ENCODE measurements at places on chromosomes 5 and 9.
A peak's percentile ranks its signal among the peaks of the same experiment; 100 is the strongest.

- peak; percentile 59 for DNase-seq
Measured at GRCh38 chr9:76646249-76646648, 118.0 kb upstream of the PCA3 start.

DNA sequence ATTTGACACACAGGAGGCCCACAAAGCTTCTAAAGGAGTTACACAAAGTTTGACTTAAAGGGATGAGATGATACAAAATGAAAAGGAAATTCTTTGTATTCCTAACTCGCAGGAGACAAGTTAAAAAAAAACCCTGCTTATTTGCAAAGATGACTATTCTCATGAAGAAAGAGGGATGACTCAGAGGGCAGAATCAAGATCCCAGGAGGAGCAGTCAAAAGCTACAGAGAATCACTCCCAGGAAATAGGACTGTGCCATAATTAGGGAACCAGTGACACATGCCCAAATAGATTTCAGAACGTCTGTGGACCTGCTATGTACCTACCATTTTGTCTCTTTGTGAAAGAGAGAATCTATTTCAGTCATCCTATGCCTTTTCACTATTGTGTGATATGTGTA is 103.5 kb upstream of the ARRDC3 start:
- no peak for DNase-seq

DNA sequence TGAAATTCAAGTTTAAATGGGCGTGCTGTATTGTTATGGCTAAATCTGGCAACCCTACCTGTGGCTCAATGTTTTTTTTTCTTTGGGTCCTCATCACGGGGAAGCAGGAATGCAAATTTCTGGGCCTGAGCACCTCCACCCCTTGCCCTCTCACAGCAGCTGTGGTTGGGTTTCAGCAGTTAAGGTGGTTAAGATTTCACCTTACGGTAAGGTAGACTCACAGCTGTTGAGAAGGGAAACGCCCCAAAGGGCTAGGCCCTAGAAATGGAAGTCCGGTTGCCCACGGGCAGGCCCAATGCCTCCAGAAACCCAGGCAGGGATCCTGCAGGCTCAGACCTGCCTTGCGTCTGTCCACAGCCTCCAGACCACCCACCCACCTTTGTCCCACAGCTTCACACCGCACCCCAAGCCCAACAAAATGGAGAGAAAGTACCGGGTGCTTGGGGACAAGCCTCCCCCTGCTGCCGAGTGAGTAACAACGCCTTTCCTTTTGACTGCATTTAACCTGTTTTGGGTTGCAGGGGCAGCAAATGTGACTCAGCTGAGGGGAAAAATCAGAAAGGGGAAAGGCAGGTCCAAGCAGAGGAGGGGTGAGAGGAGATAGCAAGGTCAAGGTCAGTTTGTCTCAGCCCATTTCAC is 48.1 kb upstream of the TDRD7 start:
- no peak for DNase-seq

DNA sequence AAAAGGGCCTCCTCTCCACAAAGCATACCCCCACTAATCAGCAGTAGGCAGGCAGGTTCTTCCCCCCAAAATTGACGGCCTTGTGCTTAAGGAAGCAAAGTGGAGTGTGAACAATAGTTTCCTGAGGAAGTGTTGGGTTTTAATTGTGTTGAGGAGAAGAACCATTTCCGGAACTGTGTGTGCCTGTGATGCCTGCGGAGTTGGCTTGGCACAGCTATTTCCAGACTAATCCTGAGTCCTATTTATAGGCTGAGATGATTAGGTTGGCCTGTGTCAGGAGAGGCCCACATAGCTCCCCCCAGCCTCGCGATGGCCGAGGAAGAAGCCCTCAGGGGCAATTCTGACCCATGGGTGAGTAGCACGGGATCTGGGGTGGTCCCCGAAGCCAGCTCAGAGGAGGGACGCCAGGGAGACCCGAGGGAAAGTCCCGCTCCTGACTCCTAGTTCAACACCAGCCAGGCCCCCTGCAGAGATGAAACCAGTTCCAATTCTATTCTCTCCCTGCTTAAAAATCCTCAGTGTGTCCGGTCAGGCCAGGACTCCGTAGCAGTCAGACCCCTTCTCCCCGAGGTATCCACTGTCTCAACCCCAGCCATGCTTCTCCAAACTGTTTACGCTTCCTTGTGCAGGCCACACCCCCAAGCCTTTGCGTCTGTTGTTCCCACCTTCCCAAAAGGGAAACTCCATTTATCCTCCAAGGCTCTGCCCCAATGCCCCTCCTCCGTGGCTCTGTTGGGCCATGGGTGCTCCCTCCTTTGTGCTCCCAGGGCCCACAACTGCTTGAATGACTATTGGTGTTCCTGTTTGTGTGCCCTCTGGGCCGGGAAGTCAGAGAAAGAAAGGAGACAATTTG is 18.1 kb downstream of the GSN start:
- DNase-seq: peak; percentile 63

- no peak for DNase-seq
Measured at GRCh38 chr5:95649274-95649673, 2.7 kb downstream of the RFESD start.

DNA sequence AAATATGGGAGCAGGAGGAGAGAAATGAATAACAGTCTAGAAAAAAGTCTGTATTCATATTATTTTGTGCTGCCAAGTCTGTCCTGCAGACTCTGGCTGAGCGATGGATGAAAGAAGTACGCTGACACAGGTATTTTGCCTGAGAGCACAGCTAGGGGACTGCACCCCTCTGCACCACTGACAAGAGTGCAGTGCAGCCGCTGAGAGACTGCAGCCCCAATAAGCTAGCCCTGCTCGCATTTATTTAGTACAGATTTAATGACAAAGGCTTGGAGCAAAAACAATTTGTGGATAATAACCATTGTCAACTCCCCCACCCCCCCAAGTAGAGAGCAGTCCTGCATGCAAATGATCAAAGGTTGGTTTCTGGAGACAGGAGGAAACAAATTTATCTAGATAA is 13.3 kb upstream of the MRPS30 start:
- no peak for DNase-seq

- DNase-seq: no peak
Measured at GRCh38 chr5:112440031-112440430, 21.0 kb upstream of the EPB41L4A start.

DNA sequence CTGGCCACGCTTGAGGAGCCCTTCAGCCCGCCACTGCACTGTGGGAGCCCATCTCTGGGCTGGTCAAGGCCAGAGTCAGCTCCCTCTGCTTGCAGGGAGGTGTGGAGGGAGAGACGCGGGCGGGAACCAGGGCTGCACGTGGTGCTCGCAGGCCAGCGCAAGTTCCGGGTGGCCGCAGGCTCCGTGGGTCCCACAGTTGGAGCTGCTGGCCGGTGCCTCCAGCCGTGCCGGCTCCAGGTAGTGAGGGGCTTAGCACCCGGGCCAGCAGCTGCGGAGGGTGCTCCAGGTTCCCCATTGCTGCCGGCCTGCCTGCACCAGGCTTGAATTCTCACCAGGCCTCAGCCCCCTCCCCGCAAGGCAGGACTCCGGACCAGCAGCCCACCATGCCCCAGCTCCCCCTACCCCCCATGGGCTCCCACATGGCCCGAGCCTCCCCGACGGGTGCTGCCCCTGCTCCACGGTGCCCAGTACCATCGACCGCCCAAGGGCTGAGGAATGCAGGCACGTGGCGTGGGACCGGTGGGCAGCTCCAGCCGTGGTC is 192.8 kb upstream of the IZUMO3 start:
- DNase-seq: no peak

DNA sequence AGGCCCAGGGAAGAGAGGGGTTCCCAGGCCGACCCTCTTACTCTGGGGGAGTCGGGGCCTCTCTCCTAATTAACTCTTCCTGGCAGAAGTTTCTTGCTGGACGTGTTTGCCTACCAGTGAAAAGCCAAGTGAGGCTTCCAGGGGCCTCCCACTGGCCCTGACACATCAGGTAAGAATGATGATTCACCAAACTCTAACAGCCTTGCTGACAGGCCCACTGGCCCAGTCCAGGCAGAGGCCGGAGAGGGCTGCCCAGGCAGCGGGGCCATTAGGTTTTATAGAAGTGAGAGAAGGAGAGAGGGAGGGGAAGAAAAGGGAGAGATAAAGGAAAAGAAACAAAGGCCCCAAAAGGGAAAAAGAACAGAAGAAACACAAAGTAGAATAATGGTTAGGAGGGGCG is 50.8 kb upstream of the FOXE1 start:
- DNase-seq: peak; percentile 78

- DNase-seq: no peak
Measured at GRCh38 chr5:169390265-169390664, 89.3 kb upstream of the SLIT3 start.

DNA sequence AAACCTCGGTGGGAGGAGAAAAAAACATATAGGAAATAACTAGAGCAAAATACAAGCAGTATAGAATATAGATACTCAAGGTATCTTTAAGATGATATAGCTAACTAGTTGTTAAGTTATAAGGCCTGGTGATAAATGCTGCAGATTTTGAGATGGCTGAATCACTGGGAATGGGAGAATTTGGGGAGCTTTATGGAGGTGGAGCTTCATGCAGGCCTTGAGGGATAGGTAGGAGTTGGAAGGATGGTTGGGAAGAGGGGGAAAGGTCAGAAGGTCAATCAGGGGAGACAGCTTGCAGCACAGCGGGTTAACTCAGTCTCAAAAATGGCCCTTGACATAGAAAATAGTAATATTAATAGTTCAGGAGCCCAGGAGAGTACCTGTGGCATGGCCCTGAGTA is 34.8 kb downstream of the RAI14 start:
- DNase-seq: no peak

DNA sequence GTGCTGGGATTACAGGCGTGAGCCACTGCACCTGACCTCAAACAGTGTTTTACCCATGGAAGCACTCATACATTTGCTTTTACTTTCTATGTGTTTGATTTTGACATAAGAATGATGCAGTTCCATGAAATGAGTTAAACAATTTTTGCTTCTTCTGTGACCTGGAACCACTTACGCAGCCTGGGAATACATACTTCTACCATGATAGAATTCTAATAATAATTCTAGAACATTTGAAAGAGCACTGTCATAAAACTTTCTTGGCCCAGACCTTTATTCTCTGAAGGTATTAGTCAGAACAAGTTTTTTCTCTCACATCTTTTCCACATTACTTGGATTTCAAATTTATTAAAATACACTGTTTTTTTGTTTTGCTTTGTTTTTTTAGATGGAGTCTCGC is 25.3 kb upstream of the COL5A1 start:
- no peak for DNase-seq

- DNase-seq: no peak
Measured at GRCh38 chr5:14208071-14209021, 65.2 kb downstream of the TRIO start.

Data from LoVo (cell line).